ENCODE measurements at places on chromosomes 12 and 14.

- no peak for DNase-seq
These were observed 126.6 kb downstream of the BCAT1 start for GRCh38 chr12:24822121-24822899.

GRCh38 chr14:50381823-50382287 lies 14.8 kb downstream of the CDKL1 start:
- DNase-seq, result no peak

GRCh38 chr14:103684871-103685270 lies 30.4 kb downstream of the XRCC3 start:
- no peak for DNase-seq

DNA sequence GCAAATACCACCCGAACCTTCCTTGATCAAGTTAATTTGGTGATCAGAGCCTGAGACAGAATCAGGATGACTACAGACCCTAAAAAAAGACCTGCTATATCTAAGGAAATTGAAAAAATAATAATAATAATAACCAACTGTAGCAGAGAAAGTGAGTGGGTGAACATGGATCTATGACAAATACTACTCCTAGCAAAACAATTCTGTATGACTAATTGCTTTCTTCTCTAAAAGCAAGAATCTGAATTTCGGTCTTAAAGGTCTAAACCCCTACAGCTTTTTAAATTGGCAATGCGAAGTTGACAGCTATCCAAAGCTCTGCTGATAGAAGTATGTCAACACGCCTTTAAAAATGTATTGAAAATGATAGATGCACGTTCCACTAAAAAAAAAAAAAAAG lies 102.2 kb downstream of the PRKAB1 start:
- DNase-seq, result no peak

DNA sequence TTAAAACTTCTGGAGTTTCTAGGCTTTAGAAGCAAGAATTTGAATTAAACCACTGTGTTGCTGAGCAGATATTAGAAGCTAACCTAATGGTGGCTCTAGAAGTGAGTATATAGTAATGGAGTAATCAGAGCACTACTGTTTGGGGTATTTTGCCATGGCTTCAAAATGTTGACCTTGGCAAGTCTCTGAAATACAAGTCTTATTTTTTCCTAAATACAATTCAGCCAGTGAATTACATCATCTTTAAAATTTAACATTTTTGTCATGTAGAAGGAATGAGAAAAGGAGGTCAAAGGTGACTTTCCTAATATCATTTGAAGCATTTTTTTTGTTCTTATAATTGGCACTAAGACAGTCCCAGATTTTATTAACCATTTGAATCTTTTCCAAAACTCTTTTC lies 25.2 kb downstream of the PMCH start:
- no peak for DNase-seq

GRCh38 chr14:69263771-69264170 lies 3.8 kb downstream of the GALNT16 start:
- no peak for DNase-seq

DNA sequence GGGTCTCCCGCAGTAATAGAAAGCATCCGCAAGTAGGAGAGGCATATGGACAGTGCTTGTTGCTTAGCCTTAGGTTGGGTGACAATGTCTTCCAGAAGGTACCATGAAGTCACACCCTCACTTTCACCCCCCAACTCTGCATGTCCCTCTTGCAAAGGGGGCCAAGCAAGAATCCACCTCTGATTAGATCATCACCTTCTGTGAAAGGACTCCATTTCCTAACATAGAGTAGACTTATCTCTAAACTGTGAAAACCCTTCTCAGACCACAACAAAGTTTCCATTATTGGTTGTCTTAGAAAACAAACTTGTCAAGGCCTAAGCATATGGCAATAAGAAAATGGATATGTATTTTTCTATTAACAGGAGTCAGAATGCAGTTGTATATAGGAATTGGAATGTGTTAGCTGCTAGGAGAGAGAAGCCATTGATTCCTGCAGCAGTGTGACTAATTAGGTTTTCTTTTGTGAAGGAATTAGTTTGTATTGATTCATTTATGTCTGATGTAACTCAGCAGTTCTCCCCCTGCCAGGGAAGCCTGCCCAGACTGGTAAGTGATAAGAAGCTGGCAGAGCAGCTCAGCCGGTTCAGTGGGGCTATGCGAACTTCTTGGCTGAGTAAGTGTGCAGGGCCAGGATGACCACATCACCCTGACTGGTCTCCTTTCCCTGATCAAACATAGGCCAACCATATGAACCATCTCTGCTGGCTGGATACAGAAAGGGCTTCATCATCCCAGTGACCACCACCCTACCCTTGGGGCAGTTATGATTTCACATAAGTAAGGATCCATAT lies 107.3 kb upstream of the CCDC196 start:
- no peak for DNase-seq

- no peak for DNase-seq
These were observed 2.2 kb downstream of the PDZRN4 start for GRCh38 chr12:41190338-41190737.

DNA sequence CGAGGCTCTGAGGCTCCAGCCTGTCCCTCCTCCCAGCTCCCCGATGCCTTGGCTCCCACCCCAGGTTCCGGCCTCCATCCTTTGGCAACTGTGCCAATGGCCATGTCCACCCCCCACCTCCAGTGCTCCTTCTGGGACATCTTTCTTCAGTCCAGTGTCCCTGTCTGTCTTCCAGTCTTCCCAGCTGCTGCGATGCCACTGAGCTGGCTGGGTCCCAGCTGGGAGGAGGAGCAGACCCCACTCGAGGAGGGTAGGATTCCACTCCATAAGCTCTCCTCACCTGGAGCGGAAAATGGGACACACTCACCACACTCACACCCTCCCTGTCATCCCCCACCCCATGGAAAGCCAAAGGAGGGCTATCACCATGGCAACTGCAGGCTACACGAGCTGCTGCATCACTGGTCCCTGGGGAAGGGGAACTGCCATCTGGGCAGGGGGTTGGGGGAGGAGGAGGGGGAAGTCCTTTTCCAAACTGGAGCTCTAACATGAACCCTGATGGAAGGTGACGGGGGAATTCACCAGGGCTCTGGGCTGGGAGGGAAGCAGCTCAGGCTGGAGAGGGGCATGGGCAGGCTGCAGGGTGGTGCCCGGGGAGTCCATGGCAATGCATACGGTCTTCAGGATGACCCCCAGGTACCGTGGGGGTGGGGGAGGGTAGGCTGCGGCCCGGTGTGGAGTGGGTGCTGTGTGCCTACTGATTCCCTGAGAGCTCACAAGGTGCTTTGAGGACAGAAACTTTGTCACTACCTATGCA lies 94.3 kb downstream of the LRRC74A start:
- no peak for DNase-seq

- no peak for DNase-seq
These were observed 9.5 kb downstream of the NDRG2 start for GRCh38 chr14:21015312-21015711.

GRCh38 chr12:92465786-92466295 lies 236.9 kb upstream of the PLEKHG7 start:
- DNase-seq, result no peak

GRCh38 chr12:12008232-12008850 lies 62.4 kb upstream of the BCL2L14 start:
- DNase-seq, result peak; percentile 74

DNA sequence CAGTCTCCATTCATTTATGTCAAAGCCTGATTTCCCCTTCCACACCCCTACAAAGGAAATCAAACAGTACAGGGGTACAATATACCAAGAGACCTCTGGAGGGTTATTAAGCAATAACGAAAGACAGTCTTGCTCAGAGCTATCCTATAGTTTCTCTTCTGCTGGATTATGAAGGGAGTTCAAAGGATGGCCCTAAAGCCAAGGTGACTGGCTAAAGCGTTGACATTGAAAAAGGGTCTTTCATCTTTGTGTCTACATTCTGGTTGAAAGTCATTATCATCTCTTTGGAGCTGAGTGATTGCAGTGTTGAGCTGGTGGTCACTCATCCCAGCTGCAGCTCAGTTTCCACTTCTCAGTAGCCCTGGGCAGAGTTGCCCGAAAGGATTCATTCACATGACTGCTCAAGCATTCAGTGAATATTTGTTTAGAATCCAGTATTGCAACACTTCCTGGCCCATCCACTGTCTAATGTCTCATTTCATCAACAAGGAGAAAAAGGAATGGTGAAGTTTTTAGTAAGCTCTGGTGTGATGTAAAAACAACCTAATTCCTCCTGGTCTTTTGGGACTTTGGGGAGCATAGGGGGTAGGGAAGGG lies 19.2 kb upstream of the TBX5 start:
- no peak for DNase-seq

DNA sequence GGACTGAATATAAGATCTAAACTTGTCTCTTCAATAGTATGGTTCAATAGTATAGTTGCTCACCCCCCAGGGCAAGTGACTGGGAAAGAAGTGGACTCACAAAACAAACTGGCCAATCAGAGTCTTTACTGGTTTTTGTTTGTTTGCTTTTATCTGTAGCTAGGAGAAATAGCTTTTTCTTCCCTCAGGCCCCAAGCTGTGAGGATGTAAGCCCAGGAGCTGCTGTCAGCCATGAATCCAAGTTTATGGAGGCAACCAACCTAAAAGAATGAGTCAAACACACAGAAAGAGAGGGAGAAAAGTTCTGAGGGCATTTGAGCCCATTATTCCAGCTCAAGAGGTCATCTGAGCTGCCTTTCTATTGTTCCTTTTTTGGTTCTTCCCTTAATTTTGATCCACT lies 375.3 kb downstream of the BCAT1 start:
- DNase-seq, result no peak

DNA sequence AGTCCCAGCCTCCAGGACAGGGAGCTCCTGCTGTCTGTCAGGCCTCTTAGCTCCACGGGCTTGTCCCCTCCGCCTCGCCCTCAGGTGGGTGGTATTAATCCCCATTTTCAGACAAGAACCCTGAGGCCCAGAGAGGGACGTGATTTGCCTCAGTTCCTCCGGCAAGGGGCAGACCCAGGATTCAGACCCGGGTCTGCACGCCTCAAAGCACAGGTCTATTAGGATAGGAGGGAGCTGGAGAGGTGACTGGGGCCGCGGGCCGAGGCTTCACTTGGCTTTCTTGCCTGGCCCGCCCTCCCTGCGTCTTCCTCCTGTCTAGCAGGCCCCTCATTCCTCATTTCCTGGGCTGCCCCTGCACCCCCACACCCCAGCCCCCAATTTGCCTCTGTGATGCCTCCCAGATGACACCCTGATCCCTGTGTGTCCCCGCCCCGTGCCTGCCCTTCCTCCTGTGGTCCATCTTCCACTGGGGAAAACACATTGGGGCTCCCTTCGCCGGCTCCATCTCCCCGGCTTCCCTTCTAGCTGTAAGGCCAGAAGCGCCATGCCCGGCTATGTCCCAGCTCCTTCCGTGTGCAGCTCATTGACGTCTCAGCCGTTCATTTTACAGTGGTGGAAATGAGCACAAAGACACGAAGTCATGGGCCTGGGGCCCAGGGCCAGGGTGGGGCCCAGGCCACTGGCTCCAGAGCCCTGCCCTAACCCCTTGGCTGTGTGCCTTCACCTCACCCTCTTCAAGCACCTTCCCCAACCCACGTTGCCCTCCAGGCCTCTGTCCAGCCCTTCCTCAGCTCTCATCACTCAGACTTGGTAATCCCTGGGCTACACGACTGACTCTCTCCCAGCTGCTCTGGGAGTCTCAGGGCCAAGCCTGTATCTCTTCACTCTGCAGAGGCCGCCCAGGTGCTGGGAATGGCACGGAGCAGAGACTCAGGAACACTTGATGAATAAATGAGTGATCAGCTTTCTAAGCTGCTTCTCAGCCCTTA lies 15.5 kb upstream of the CYP46A1 start:
- no peak for DNase-seq

DNA sequence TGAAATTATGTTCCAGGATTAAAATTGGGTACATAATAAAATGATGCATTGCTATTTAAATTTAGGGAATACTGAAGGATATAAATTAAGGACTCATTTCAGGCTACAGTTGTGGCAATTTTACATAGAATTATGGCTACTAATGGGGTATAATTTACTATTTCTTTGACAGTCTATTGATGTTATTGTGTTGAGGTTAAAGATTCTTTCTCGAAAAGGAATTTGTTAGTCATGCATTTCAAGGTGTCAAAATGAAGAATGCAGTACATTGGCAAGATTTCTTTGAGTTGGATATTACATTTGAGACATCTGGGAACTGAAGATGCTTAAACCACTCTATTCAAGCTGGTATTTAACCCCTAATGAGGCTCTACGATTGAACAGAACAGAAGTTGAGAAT lies 28.3 kb downstream of the SLC5A8 start:
- no peak for DNase-seq

GRCh38 chr14:35122696-35123387 lies 490 bp downstream of the PRORP start:
- DNase-seq, result no peak

DNA sequence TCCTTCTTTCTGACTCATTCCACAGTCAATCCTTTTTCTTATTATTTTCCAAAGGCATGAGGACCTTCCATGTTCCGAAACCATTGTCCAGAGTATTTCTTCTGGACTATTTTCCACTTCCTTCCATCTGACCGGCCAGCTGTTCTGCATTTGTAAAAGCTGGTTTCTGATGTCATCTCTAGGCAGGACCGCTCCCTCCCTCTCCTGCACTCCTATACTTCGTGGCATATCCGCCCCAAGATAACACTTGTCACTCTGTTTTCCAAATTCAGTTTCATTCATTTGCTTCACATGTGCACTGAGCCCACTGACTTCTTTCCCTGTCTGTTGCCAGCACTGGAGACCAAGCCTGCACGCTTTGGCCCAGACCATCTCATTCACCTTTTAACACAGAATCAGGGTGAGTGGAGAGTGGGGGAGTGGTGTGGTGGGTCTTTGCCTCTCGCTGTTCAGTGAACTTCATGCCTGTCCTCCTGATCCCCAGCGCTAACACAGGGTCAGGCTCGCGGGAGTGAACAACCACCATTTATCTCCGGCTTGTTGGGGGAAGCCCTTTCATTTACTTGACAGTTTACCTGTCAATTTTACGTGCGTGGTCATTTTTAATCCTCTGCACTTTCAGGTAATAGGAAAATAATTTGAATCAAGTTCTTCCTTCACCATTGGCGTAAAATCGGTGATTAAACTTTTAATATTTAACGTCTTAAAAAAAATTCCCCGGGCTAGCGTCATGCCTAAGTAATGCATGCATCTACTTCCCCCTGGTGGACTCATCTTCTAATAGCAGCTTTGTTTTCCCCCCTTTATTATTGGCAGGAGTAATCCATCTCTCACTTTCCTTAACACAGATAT lies 52.5 kb downstream of the C12orf75 start:
- DNase-seq, result no peak

DNA sequence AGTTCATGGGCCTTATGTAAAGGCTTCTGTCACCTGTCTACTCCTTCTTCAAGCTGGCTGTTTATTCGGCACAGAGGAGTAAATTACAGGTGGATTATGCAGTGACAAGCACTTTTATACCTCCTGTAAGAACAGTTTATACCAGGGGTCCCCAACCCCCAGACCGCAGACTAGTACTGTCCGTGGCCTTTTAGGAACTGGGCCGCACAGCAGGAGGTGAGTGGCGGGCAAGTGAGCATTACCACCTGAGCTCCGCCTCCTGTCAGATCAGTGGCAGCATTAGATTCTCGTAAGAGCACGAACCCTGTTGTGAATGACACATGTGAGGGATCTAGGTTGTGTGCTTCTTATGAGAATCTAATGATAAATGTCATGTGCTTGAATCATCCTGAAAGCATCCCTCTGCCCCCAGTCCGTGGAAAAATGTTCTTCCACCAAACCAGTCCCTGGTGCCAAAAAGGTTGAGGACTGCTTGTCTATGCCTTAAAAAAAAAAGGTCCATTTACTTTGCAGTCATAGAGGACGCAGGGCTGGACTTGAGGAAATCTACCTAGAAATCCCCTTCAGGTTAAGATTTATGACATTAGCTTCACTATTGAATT lies 78.8 kb downstream of the ETV6 start:
- no peak for DNase-seq

GRCh38 chr12:132375747-132376463 lies 46.5 kb upstream of the GALNT9 start:
- no peak for DNase-seq

GRCh38 chr12:111041091-111041490 lies 120.7 kb upstream of the MYL2 start:
- DNase-seq, result no peak

Data from activated CD4-positive, alpha-beta T cell treated with anti-CD3 and anti-CD28 coated beads, Interleukin-2, amount 50 U/mL, for 48 hours (primary cell).